ENCODE measurements at places on chromosomes 16 and 17.

DNA sequence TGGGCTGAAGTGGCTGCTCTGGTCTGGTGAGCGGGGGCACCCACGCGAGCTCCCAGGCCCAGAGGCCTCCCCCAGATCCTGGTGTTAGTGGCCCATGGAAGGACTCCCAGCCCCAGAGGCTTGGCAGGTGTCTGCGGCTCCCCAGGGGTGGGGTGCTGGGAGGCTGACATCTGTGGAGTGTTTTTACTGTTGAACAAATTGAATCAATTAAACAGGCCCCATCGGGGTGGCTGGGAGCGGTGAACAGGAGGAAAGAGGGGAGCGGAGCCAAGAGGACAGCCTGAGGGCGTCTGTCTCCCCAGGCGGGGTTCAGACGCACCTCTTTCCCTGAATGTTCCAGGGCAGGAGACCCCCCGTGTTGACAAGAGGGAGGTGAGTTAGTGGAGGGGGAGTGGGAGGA, 29.9 kb downstream of the ACTG1 start:
- no peak for DNase-seq

DNA sequence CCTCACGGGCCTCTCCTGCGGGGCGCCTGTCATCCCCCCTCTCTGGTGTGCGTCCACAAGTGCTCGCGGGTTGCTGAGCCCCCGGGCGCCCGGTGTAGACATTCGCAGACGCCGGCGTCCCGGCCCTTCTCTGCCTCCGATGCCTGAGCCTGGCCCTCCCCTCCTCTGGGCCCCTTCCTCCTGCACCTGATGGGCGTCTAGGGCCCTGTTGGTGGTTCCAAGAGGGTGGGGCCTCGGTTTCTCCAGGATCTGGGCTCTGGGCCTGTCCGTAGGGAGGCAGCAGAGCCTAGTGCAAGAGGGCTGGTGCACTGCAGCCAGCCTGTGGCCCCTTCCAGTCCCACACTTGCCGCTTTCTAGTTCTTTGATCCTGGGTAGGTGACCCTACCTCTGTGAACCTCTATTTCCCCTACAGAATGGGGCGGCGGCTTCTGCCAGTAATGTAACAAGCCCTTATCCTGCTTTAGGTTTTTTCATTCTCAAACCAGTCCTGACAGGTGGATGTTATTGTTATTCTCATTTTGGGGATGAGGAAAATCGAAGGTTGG, 623 bp downstream of the E4F1 start:
- DNase-seq, result no peak

DNA sequence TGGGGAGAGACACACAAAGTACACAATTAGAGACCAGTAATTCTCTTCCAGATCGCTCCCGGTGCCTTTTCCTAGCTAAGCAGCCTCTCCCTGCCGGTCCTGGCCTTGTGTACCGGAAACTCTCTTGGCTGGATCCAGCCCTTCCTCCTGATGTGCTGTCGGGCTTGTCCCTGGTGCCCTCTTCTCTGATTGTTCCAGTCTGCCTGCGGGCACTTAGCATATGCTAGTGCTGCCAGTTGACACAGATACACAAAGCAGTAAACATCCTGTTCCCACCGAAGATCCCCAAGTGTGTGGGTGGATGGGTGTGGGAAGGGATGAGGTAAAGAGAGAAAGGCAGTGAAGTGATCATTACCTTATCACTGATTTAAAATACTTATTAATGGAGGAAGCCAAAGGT, 9.7 kb downstream of the HS3ST3B1 start:
- DNase-seq, result no peak

- DNase-seq, result no peak
These were observed 51.9 kb downstream of the CDYL2 start for GRCh38 chr16:80752541-80752940.

DNA sequence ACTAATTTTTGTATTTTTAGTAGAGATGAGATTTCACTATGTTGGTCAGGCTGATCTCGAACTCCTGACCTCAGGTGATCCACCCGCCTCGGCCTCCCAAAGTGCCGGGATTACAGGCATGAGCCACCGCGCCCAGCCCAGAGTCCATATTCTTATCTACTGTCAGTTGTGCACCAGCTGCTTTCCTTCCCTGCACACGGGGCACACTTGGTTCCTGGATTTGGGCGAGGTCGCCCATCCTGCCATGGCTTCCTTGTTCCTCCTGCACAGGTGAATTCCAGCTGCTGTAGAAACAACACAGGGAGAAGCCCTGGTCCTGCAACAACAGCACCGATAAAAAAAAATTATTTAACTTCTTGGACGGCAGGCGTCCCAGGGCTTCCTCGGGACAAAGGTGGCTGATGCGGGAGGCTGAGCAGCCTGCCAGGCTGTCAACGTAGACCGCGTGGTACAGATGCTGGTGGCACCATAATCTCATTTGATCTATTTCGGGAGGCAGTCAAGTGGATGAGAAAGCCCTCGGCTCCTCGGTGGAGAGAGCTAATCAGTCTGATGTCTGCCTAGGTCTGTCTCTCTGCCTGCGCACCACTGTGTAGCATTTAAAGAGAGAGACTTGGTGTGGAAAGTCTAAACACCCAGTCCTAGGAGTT, 19.1 kb downstream of the RGS9 start:
- no peak for DNase-seq

- DNase-seq, result no peak
These were observed 45.4 kb downstream of the HNF1B start for GRCh38 chr17:37699285-37699973.

DNA sequence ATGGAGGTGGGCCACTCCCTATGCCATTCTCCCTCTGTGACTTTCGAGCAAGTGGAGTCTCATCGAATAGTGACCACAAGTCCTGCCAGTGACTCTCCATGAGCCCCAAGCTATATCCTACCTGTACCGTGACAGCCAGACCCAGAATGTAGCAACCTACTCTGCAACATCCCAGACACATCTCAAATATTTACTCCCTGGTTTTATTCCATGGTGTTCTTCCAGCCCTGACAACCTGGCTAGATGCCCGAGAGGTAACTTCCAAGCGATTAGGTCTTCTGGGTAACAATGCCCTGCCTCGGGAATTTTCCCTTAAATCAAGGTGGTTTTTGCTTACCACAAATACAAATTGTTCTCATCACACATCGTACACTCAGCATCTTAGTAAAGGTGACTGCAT, 211.7 kb downstream of the ZFHX3 start:
- no peak for DNase-seq

DNA sequence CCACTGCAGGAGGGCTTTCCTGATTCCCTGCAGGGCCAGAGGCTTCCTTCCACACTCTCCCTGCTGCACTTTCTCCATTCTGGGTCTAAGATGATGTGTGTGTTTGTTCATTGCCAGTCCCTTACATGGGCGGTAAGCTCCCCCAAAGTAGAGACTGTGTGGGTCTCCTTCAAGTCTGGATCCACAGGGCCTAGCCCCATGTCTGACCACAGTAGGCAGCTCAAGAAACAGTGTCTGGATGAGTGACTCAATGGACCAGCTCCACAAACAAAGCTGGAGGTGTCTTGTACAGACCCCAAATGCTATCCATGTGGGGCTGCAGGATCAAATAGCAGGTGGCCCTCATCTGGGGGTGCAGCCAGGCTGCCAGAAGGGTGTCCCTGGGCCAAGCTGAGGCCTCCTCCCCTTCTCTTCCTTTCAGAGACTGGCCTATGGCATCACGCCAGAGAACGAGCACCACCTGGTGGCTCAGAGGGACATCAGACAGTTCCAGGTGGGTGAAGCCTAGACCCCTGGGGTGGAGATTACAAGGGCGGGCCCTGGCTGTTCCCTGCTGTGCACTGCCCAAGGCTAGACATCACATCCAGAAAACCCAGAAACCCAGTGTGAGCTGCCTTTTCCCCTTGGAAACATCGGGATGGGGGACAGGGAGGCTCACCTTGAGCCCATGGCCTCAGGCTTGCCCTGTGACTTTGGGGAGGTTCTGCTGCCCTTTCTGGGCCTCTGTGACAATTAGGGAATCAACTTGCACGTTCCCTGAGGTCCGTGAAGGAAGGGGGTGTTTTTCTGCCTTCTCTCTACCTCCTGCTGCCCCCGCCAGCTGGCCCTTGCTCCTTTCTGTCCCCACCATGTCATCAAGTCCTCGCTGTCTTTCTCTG, 45.9 kb downstream of the SLC6A2 start:
- no peak for DNase-seq

DNA sequence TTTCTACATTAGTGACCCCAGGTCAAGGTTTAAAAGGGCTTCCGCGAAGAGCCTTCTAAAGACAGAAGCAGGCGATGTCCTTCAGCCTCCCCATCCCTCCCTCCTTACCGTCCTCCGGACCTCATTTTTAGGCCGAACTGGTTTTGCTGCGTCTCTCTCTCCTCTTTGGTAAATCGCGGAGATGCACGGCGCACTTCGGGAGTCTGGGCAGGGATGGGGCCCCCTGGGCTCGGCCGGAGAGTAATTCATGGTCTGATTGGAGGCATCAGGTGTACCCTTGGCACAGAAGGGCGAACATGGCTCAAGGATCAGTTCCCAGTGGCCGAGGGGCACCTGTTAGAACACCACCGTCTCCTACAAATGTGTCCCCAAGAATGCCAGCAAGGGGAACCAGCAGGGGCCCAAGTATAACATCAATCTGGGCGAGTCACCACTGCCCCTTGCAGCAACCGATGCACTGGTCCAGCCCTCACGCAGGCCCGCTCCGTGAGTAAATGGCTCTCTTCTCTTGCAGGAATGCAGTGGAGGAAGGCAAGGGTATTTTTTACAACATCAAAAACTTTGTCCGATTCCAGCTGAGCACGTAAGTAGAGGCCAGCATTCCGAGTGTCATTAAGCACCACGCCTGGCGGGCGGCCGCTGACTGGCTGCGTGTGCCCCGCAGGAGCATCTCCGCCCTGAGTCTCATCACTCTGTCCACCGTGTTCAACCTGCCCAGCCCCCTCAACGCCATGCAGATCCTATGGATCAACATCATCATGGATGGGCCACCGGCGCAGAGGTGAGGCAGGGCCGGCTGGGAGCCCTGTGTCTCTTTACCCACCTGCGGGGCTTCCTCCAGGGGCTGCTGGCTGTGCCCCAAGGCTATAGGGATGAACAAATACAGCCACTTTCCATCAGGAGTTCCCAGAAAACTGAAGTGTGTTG, 45.6 kb downstream of the MEAK7 start:
- no peak for DNase-seq

DNA sequence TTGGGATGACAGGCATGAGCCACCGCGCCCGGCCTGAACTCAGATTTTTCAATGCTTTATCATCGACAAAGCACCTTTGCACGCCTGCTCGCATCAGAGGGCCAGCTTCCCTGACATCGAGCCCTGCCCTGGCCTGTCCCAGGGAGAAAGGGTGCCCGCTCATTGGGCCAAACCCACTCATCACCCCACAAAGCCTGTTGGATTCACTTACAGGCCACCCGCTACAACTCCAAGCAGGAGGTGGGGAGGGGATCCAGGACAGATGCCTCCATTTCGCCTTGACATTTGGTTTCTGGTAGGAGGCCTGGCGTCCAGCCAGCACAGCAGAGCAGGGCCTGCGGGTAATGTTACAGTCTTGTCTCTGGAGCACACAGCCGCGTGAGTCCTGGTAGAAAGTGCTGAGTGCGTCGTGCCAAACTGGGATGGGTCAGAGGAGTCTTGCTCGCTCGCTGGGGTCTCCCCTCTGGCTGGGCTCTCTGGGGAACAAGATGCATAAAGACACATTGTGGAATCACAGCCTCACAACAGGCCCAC, 19.8 kb downstream of the SMTNL2 start:
- DNase-seq, result no peak

- DNase-seq, result peak; percentile 41
These were observed 5.3 kb upstream of the ZNF689 start for GRCh38 chr16:30615358-30616091.

- DNase-seq, result no peak
These were observed 37.1 kb downstream of the OR1D5 start for GRCh38 chr17:3026125-3026855.

DNA sequence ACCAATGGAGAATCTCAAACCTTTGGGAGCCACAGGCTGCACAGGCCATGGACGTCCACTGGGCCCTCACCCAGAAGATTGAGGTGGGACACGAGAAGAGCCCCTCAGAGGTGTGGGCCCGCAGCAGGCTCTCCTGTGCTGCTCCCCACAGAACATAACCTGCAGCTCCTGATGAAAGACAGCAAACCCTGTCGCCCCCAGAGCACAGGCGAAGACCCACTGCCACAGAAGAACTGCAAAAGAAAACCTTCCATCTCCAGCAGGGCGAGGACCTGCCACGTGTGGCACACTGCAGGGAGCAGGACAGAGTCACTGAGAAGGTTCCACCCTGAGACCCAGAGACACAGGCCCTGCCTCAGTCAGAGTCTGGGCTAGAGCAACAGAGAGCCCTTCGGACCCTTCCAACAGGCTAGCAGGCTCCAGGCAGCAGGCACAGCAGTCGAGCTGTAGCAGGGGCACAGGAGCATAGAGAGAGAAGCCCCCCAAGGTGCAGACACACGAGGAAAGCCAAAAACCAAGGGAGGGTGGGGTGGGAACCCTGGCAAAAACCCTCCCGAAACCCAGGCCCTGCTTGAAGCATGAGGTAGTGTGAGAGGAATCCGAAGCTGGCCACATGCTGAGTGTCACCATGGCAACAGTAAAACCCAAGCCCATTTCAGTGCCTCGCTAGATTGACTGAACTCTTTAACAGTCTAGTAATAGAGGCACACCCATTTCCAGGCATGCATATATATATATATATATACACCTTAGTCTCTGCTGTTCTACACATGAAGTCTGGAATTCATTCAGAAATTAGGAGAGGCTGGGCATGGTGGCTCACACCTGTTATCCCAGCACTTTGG, 60.0 kb upstream of the CHMP6 start:
- DNase-seq, result no peak

GRCh38 chr17:36907407-36907806, 29.9 kb upstream of the LHX1 start:
- DNase-seq, result no peak

GRCh38 chr17:75847614-75848522, 3.7 kb upstream of the UNC13D start:
- no peak for DNase-seq

DNA sequence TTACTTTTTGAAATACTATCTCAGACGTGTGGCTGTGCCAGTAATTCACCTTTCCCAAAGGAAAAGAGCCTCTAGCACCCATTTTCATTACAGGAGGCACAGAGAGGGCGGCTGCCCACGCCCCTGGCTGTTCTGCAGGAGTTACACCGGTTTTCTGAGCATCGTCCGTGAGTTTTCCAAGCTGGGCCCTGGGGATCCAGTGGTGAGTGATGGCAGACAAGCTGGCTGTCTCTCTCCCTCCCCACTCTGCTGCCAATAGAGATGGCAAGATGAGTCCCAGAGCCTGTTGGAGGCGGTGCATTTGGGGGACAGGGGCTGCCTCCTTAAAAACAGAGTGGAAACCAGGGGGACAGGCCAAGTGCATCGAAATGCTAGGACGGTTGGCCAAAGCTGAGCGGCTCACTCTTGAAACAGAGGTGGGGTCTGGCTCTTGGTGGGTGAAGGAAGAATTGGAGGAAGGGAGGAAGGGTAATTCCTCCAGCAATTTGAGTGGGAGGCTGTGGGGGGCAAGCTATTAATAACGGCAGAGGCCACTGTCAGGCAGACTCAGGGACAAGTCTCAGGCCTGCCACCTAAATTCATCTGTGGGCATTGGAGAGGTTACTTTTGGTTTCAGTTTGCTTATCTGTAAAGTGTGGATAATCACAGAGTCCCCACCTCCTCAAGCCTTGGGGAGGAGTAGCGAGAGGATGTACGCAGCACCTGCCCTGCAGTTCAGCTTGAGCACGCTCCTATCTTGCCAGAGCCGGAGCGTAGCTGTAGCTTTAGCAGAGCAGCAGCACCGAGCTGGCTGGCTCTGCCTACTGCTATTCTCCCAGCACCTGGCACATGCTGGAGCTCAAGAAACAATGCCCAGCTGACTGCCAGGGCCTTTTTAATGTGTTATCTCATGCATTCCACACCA, 7.5 kb upstream of the NOS2 start:
- peak; percentile 20 for DNase-seq

Measured in stimulated activated CD4-positive, alpha-beta T cell treated with anti-CD3 and anti-CD28 coated beads, Interleukin-1b, Interleukin-23, amount 100 ng/mL, for 1 hour (primary cell).